Upper lobe of right lung (tissue), 1 donor: ENCODE measurements at places on chromosomes 7 and 10. TPM values are rescaled to one million over a fixed set of nuclear protein-coding genes. Genes with fewer than 3 reads are reported as not detected.
A peak's percentile ranks its signal among the peaks of the same experiment; 100 is the strongest.

DNA sequence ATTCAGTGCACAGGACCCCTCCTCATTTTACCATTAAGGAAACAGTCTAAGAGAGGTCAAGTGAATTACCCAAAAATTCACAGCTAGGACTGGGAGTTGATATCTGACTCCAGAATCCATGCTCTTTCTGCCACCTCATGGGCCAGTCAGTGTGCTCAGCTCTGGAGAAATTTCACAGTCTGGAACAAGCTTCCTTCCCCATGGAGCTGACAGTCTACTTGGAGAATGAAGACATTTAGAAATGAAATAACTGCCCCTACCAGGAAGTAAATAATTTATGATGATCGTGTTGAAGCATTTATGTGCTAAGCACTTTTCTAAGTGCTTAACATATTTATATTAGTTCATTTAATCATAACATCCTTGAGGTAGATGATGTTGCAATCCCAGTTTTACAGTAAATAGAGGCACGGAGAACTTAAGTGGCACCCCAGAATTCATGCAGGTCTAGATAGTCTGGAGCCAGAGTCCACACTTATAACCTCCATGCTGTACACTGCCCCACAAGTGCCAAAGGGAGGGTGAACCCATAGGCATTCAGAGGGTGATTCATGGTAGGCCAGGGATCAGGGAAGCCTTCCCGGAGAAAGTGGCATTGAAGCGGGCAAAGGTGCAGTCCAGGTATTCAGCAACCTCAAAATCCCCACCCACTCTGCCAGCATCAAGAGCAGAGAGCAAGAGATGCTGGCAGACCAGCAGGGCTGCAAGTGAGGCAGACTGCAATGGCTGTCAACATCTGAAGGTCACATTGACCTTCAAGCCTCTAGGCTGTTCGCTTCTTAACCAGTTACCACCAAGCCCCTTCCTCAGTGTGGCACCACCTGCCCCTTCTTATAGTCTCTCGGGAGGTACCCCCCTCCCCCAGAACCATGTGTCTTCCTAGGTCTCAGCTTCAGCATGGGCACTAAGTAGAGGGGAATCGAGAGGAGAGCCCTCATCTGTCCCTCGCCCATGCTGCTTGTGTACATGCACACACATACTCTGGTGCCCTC, 38.4 kb upstream of the LRRC4 start:
- H3K27me3 ChIP-seq = no peaks in the 10 kb centered on the region
- no peak for DNase-seq
- no peak overlapping the region for H3K27ac ChIP-seq
- peaks cover 6% of the 10 kb centered on the region for H3K36me3 ChIP-seq
- no peaks in the 10 kb centered on the region for H3K4me1 ChIP-seq
- H3K4me3 ChIP-seq = no peak overlapping the region

DNA sequence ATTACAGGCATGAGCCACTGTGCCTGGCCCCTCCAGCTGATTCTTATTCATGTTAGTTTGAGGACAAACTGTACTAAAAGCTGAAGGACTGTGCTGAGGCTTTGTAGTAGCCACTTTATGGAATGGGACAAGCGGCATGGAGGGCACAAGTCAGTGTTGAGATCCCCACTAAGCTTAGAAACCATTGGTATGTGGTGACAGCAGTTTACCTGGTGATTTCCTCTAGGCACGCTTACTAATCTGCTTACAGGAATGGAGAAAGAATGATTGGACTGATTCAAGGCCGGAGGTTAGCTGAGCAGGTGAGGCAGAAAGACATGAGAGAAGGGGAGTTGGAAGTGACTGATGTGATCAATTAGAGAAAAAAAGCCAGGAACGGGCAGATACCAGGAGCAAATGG, 3.7 kb downstream of the ZNF398 start:
- H3K36me3 ChIP-seq = peaks cover 20% of the 10 kb centered on the region
- no peak overlapping the region for H3K4me3 ChIP-seq
- H3K27ac ChIP-seq = no peak overlapping the region
- H3K4me1 ChIP-seq = peaks cover 14% of the 10 kb centered on the region
- H3K27me3 ChIP-seq = no peaks in the 10 kb centered on the region

DNA sequence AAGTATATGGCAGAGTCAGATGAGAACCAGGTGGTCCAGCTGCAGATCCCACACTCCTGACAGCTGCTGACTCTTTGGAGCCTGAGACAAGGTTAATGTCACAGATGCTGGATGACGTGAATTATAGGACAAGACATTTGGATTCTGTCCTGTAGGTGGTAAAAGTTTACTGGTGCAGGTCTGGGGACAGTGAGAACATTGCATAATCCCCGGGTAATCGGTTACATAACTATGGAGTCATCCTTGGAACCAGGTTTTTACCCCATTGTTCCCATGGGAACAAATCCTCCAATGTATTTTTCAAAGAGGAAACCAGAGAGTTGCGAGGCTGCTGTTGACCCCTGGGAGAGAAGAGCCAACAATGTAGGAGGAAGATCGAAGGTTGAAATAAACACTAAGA, 27.5 kb upstream of the ZCCHC24 start:
- H3K27me3 ChIP-seq = no peaks in the 10 kb centered on the region
- H3K36me3 ChIP-seq = no peaks in the 10 kb centered on the region
- no peak overlapping the region for H3K4me3 ChIP-seq

DNA sequence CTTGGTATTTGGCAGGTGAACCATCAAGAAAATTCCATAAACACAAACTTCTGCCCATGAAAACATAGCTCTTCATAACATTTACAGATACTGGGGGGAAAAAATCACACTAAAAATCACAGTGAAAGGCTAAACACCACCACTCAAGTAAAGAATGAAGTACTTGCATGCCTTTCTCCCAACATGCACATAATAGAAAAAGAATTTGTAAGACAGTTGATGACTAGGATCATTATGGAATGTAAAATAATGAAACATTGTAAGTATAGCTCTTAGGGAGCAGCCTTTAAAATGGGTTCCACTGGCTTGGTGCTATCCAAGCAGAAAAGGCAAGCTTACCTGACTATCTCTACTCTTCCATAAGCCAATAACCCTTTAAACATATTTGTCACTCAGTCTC, 299.9 kb upstream of the LRRN3 start:
- no peak for DNase-seq
- no peak overlapping the region for H3K27ac ChIP-seq
- H3K4me3 ChIP-seq = no peak overlapping the region
- H3K27me3 ChIP-seq = no peaks in the 10 kb centered on the region
- no peaks in the 10 kb centered on the region for H3K4me1 ChIP-seq

DNA sequence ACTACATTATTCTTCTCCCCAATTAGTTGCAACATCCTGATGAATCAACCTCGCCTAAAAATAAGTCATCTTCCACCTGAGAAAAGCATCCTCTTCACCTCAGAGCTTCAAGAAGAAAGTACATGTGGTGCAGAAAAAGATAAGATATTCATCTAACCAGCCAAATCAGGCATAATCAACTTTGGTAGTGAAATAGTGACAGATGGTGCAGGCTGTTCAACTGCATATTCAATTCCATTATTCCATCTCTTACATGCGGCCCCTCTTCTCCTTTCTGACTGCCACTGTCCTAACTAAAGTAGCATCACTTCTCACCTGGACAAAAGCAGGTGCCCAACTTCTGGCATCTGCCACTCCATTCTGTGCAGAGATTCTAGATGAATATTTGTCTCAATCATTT, 148.4 kb upstream of the STEAP1 start:
- H3K36me3 ChIP-seq = no peaks in the 10 kb centered on the region
- no peaks in the 10 kb centered on the region for H3K4me1 ChIP-seq
- no peak overlapping the region for H3K27ac ChIP-seq
- no peak overlapping the region for H3K4me3 ChIP-seq
- DNase-seq = no peak

GRCh38 chr7:158771213-158771834, 58.0 kb downstream of the ESYT2 start:
- H3K4me1 ChIP-seq = no peaks in the 10 kb centered on the region
- H3K27ac ChIP-seq = no peak overlapping the region
- H3K36me3 ChIP-seq = peaks cover 31% of the 10 kb centered on the region
- no peak overlapping the region for H3K4me3 ChIP-seq
- H3K27me3 ChIP-seq = no peaks in the 10 kb centered on the region

DNA sequence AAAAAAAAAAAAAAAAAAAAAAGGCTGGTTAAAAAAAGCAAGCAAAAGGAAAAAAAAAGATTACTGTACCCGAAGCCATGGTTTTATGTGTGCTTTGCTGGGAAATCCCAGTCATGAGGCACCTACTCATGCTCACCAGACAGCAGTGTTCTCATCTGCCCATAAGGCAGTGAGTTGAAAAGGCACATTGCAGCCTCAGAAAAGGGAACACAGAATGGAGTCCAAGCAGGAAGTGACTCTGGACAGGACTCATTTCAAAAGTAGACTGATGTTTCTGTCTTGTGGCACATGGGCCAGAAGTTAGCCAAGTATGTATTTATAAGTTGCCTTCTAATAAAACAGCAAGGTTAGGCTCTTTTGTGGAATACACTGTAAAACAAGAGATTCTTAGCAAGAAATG, 40.2 kb downstream of the PDSS1 start:
- H3K27ac ChIP-seq = peak overlapping the region; percentile 58
- peaks cover 25% of the 10 kb centered on the region for H3K36me3 ChIP-seq
- no peak overlapping the region for H3K4me3 ChIP-seq
- no peaks in the 10 kb centered on the region for H3K27me3 ChIP-seq
- H3K4me1 ChIP-seq = no peaks in the 10 kb centered on the region

DNA sequence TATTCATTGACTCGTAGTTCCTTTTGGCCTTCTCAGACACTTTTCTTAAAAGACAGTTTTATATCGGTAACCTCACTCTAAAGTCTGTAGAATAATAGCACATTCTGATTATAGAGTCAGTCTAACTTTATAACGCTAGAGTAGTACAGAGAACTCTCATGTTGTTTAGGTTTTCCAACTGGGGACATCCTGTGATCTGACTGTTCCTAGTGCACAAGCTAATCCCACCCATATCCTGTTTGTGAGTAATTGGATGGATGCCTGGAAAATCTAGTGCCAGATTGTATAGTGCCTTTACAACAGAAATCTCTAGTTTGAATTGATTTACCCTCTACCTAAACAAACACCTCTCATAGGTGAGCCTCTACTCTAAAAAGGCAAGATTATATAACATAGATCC, 107.4 kb downstream of the ZEB1 start:
- no peaks in the 10 kb centered on the region for H3K27me3 ChIP-seq
- no peaks in the 10 kb centered on the region for H3K36me3 ChIP-seq
- no peaks in the 10 kb centered on the region for H3K4me1 ChIP-seq
- no peak overlapping the region for H3K4me3 ChIP-seq

DNA sequence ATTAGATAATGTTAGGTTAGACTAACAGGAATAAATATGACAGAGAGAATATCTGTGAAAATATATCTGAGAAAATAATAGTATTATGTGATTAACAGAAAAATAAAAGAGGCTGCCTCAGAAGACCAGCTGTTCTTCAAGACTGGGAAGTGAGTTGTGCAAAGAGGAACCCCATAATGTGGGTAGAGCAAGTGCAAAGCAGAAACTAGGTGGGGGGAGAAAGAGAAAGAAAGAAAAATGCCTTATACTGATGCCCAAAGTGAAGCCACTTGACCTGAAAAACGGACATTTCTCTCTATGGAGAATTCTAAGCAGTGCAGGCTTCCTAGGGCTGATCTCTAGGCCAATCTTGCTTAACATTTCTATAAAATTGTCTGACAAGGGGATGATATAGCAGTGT, 3.8 kb downstream of the NEBL start:
- no peaks in the 10 kb centered on the region for H3K36me3 ChIP-seq
- H3K27ac ChIP-seq = no peak overlapping the region
- no peak for DNase-seq
- H3K4me1 ChIP-seq = peaks cover 5% of the 10 kb centered on the region
- no peaks in the 10 kb centered on the region for H3K27me3 ChIP-seq

GRCh38 chr7:2665359-2665791, 22.6 kb upstream of the AMZ1 start:
- DNase-seq = no peak
- H3K4me1 ChIP-seq = peaks cover 8% of the 10 kb centered on the region
- H3K27me3 ChIP-seq = no peaks in the 10 kb centered on the region

DNA sequence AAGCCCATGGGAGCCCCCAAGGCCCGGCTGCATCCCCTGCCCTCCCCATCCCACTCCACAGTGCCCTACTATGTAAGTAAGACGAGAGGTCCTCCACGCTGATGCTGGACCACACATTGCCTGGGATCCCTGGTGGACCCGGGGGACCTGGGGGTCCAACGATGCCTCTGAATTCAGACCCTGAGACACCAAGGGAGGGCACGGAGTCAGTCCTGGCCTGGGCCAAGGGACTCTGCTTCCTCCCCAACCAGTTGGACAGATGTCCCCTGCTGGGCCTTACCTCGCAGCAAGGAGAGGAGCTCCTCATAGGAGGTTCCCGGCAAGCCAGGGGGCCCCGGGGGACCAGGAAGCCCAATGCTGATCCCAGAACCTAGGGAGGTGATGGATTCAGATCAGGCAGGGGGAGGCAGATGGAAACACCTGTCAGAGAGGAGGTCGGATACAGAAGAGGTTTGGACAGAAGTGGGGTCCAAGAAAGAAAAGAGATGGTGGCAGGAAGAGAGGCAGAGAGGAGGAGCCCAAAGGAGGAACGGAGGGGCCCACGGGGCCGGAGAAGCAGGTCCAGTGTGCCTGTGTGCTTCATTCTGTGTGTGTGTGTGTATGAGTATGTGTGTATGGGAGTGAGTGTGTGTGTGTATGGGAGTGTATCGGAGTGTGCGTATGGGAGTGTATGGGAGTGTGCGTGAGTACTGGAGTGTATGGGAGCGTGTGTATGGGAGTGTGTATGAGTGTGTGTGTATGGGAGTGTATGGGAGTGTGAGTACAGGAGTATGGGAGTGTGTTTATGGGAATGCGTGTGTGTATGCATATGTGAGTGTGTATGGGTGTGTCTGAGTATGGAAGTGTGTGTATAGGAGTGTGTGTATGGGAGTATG, 50.2 kb downstream of the COL17A1 start:
- H3K4me1 ChIP-seq = no peaks in the 10 kb centered on the region
- no peak overlapping the region for H3K27ac ChIP-seq
- H3K36me3 ChIP-seq = peaks cover 17% of the 10 kb centered on the region
- DNase-seq = no peak
- no peak overlapping the region for H3K4me3 ChIP-seq
- H3K27me3 ChIP-seq = no peaks in the 10 kb centered on the region

GRCh38 chr10:62335326-62335725, 38.8 kb upstream of the ZNF365 start:
- no peak for DNase-seq
- H3K27me3 ChIP-seq = no peaks in the 10 kb centered on the region
- H3K4me1 ChIP-seq = no peaks in the 10 kb centered on the region
- no peaks in the 10 kb centered on the region for H3K36me3 ChIP-seq

- no peak overlapping the region for H3K4me3 ChIP-seq
- H3K27me3 ChIP-seq = no peaks in the 10 kb centered on the region
- no peak for DNase-seq
- H3K4me1 ChIP-seq = no peaks in the 10 kb centered on the region
- no peak overlapping the region for H3K27ac ChIP-seq
Measured at GRCh38 chr10:31404640-31405039, 85.6 kb downstream of the ZEB1 start.

Gene PCLO
- 5.3 TPM for total RNA-seq

Gene CALN1
- total RNA-seq = not detected

Gene DRGX
- total RNA-seq = not detected

Gene INMT
- 501 TPM for total RNA-seq

Gene GRM8
- not detected for total RNA-seq

Gene EVX1
- not detected for total RNA-seq

Gene ZNF727
- total RNA-seq = 5.5 TPM

Gene CALML5
- total RNA-seq = not detected
